ENCODE measurements at places on chromosomes 12 and 14. TPM values are rescaled to one million over a fixed set of nuclear protein-coding genes. Genes with fewer than 3 reads are reported as not detected.

GRCh38 chr14:105711841-105712460 is 185.6 kb downstream of the TMEM121 start:
- no peaks in the 10 kb centered on the region for H3K36me3 ChIP-seq
- no peak overlapping the region for H3K27ac ChIP-seq
- H3K4me3 ChIP-seq = no peak overlapping the region

GRCh38 chr12:86445356-86445755 is 189.2 kb upstream of the MGAT4C start:
- DNase-seq = no peak
- H3K27me3 ChIP-seq = no peaks in the 10 kb centered on the region
- H3K27ac ChIP-seq = no peak overlapping the region
- H3K4me1 ChIP-seq = no peaks in the 10 kb centered on the region
- no peak overlapping the region for H3K4me3 ChIP-seq

Gene LALBA
- 3.8 TPM for total RNA-seq

GRCh38 chr14:96051642-96052540 is 12.7 kb downstream of the C14orf132 start:
- no peaks in the 10 kb centered on the region for H3K27me3 ChIP-seq
- no peak overlapping the region for H3K27ac ChIP-seq
- no peaks in the 10 kb centered on the region for H3K4me1 ChIP-seq
- DNase-seq = no peak
- H3K36me3 ChIP-seq = no peaks in the 10 kb centered on the region

DNA sequence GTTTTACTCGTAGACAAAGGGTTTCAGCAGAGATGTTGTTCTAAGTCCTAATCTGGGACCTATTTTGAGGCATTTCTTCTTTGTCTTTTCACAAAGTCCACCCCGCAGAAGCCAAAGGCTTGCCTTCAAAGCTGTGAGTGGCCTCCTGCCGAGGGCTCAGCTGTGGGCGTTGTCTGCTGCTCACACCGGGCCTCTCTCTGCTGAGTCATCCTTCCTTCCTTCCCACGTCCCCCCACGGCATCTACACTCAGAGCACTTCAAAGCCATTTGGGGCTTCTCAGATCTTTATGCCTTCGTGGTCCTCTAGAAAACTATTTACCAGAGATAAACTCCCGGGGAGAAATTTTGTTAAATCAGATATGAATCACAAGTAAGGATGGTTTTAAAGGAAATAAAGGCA is 115.9 kb upstream of the TMPO start:
- H3K4me1 ChIP-seq = no peaks in the 10 kb centered on the region
- H3K27ac ChIP-seq = no peak overlapping the region
- DNase-seq = no peak
- H3K4me3 ChIP-seq = no peak overlapping the region

DNA sequence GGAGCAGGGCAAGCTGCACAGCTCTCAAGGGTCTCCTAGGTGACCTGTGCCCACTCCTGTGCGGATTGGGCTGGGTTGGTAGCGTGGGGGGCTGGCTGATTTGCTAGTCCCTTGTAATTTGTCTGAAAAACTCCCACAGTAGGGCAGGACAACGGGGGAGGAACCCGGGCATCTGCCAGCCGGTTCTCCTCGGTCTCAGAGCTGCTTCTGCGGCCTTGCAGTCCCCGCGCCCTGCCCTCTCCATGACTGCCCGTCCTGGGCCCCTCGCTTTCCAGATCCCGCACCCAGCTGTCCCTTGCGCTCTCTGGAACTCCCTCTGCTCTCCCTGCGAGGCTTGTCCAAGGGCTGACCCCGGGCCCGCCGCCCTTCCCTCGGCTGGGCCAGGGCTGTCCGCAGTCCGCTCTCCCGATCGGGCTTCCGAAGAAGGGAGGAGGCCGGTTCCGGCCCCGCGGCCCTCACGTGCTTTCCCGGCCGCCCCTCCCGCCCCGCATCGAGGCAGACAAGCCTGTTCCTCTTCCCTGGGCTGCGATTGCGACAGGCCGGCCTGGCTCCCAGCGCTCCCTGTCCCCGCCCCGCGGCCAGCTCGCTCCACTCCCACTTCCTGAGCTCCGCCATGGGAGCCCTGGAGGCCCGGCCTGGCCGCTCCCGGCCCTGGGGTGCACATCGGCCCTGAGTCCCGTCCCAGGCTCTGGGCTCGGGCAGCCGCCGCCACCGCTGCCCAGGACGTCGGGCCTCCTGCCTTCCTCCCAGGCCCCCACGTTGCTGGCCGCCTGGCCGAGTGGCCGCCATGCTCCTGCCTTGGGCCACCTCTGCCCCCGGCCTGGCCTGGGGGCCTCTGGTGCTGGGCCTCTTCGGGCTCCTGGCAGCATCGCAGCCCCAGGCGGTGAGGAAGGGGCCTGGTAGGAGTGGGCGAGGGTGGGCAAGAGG is at the start of gene LTBR:
LTBR (plus strand) TSS at position 591 of the 927 bp plus-strand sequence; CDS start at position 788, 197 bp downstream.
- H3K4me3 ChIP-seq = peak within 1 kb of the TSS; percentile 68
- peak within 1 kb of the TSS; percentile 94 for H3K27ac ChIP-seq
- no peaks in the 10 kb centered on the region for H3K27me3 ChIP-seq
- peaks cover 18% of the 10 kb centered on the region for H3K4me1 ChIP-seq
- H3K36me3 ChIP-seq = no peaks in the 10 kb centered on the region

Gene SIVA1
- 236 TPM for total RNA-seq

- DNase-seq = no peak
- H3K36me3 ChIP-seq = no peaks in the 10 kb centered on the region
- no peaks in the 10 kb centered on the region for H3K27me3 ChIP-seq
- no peak overlapping the region for H3K4me3 ChIP-seq
- H3K4me1 ChIP-seq = no peaks in the 10 kb centered on the region
- no peak overlapping the region for H3K27ac ChIP-seq
Observed at GRCh38 chr12:16076557-16076956, 165.4 kb downstream of the DERA start.
